ENCODE measurements at places on chromosomes 2 and 18.

GRCh38 chr18:32257084-32257785 is 67.4 kb downstream of the MEP1B start:
- no peak for DNase-seq

DNA sequence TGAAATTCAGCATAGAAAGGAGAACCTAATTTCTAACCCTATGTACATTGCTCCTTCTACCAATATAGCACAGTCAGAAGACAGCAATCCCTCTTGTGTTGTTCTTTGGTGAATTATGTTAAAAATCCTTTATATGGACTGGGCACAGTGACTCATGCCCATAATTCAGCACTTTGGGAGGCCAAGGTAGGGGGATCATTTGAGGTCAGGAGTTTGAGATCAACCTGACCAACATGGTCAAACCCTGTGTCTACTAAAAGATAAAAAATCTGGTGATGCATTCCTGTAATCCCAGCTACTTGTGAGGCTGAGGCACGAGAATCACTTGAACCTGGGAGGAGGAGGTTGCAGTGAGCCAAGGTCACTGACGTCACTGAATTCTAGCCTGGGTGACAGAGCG is 195.6 kb downstream of the TMX3 start:
- no peak for DNase-seq

GRCh38 chr18:62760403-62760734 is 45.0 kb downstream of the PHLPP1 start:
- no peak for DNase-seq

GRCh38 chr2:136251885-136252585 is 134.1 kb upstream of the CXCR4 start:
- DNase-seq = no peak

GRCh38 chr2:207885010-207885409 is 115.3 kb upstream of the FZD5 start:
- DNase-seq = no peak

DNA sequence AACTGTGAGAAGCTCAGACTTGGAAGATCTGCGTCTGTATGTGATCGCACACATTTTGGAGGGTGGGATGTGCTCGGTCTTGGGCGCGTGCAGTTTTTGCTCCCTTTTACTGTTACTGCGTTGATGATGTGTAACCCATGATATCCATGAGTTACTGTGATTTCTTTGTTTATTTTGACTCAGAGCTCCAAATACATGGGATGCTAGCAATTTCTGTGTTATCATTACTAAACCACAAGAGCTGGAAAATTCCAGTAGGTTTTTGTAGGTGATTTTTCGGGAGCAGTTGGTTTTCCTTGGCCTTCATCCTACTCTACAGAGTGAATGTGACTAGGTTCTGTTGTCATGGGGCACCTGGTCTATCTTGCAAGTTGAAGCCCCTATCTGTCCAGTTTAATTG is 124.2 kb downstream of the AGAP1 start:
- no peak for DNase-seq

- no peak for DNase-seq
These were observed 61.8 kb upstream of the ARL4C start for GRCh38 chr2:234558642-234559041.

DNA sequence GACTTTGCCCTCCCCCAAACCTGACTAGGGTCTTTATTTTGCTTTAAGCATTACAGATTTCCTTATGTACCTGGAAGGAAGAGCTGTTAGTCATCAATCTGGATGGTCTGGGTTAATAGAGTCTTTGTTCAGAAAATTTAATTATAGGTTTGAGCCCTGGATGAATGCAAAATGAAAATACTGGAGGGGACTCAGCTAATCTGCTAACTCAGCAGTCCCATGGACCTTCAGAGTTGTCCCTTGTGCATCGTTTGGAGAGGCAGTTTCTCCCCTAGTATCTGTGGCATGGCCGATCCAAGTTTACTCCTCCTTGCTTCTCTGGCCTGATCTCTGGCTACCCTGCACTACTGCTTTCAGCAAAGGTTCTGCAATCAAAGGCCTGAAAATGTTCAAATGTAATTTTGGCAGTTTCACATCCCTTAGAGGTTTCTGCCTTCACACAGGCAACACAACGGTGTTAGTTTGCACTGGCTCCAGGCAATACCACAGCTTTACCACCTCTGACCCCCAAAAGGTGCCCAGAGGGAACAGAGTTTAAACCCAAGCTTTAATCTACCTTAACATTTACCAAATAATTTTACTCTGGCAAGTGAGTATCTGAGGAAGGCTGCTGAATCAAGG is 134.3 kb downstream of the THADA start:
- DNase-seq = no peak

DNA sequence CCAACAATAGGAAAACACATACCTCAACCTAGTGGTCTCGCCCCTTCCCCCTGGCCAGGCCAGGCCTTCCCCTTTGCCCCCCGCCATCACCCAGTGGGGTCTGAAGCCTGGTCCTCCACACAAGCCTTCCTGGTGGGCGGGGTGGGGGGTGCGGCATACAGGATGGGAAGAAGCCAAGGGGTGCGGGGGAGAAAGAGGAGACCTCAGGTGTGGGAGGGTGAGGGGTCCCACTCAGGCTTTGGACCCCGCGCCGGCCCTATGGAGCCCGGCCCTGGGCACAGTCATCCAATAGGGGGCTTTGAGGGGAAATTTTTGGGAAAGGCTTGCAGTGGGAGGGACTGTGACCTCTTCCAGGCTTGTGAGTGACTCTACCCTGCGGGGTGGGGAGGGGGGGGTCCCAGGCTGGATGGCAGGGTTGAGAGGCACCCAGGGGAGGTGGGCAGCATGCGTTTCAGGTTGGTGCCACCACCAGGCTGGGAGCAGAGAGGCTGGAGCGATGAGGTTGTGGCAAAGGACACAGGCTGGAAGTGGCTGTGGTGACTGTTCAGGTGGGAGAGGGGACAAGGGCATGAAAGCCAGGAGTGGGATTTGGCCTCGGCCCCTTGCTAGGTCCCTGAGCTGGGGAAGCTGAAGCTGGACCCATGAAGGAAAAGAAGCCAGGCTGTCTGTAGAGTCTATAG is 1.3 kb downstream of the SLC66A3 start:
- no peak for DNase-seq

Data from HS-5 (cell line).